ENCODE measurements at places on chromosomes 1 and 21.

DNA sequence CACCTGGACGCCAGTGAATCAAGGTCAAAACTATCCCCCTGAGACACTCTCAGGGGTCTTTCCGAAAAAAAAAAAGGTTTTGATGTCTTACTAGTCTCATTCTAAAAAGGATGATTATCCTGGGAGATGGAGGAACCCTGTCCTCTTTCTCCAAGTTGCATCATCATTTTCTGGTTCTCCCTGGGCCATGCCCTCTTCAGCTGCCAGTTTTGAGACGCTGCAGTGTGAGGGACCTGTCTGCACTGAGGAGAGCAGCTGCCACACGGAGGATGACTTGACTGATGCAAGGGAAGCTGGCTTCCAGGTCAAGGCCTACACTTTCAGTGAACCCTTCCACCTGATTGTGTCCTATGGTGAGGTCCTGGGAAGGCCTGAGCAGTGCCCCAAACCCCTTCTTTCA is 3.5 kb downstream of the FCRLA start:
- DNase-seq = no peak

DNA sequence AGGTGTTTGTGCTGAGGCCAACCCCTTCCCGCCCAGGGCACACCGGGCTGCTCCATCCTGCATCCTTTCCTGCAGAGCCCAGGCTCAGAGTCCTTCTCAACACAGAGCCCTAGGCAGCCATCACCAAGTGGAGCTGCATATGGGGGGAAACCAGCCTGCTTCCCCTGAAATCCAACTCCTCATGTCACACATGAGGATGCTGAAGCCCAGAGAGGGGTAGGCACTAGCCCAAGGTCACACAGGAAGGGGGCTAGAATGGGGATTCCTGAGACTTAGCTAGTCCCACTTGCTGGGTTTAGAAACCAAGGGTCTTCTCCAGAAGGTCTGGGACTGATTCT is 5.5 kb upstream of the TNFRSF1B start:
- DNase-seq = no peak

GRCh38 chr21:31945141-31945540 is 72.3 kb downstream of the HUNK start:
- no peak for DNase-seq

- no peak for DNase-seq
Measured at GRCh38 chr21:45846373-45847160, 135.0 kb upstream of the COL6A1 start.

GRCh38 chr1:217417363-217417762 is 213.5 kb downstream of the GPATCH2 start:
- DNase-seq = no peak

GRCh38 chr1:240173836-240174235 is 82.2 kb downstream of the FMN2 start:
- DNase-seq = no peak

- no peak for DNase-seq
Measured at GRCh38 chr1:223235091-223235490, 92.0 kb upstream of the TLR5 start.

DNA sequence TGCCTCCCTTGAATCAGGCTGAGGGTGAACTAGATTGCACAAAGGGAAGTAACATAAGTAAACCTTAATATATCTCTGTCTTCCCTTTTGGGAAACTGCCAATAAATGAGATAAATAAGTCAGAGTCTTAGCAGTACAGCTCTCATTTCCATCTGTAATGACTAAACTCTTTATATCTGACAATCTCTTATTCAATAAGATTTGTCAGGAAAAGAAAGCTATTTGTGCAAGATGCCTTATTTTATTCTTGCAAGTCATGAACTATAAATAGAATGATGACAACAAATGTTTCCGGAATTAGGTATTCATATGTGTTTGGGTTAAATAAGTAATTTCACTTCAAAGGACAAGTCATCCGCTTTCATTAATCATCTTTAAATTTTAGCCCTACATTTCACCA is 229.2 kb downstream of the PTGER3 start:
- no peak for DNase-seq

GRCh38 chr1:65049941-65050713 is 83.8 kb upstream of the JAK1 start:
- DNase-seq = no peak

- DNase-seq = no peak
Measured at GRCh38 chr1:173249349-173249748, 42.2 kb upstream of the TNFSF4 start.

- no peak for DNase-seq
Measured at GRCh38 chr1:40132383-40133311, 28.5 kb upstream of the RLF start.

DNA sequence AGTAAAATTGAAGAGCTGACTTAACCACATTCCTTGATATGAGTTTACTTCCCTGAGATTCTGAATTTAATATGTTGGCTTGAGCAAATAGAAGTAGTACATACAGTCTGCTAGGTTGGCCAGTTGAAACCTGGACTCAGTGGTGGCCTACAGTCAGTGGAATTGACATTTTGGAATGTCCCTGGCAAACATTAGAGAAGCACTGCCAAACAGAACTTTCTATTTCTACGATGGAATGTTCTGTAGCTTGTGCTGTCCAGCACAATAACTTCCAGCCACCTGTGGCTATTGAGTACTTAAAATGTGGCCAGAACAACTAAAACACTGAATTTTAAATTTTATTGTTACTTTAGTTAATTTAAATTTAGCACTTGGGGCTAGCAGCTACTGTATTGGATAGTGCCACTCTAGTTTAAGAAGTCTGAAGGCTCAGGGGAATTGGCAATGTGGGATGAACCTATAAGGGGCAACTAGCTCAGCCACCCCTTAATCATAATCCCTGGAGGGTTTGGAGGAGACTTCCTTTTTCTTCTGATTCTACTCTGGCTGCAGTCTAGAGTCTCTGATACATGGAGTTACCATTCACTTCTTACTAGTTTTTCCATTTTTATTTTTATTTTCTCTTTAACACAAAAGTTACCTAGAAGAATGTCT is 10.3 kb upstream of the TEDDM1 start:
- DNase-seq = no peak

GRCh38 chr1:109877317-109877771 is 33.3 kb upstream of the CSF1 start:
- peak; percentile 54 for DNase-seq

DNA sequence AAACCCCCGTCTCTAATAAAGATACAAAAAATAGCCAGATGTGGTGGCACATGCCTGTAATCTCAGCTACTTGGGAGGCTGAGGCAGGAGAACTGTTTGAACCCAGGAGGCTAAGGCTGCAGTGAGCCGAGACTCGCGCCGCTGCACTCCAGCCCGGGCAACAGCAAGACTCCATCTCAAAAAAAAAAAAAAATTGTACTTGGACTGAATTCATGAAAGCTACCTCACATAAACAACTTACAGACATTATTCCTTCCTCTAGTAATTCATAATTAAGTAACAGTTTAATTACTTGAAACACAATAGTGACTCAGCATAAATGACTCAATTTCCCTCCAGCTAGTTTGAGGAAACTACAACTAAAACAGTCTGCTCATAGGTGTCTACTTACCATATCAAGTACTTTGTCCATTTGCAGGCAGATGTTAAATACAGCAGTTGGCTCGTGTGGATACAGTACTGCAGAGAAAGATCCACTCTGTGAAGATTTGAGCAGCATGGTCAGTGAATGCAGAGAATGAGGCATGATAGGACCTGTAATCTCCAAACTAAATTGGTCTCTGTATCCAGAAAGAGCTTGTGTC is 9.4 kb downstream of the DONSON start:
- DNase-seq = no peak

- no peak for DNase-seq
Measured at GRCh38 chr21:42649122-42650032, 4.0 kb upstream of the PDE9A start.

GRCh38 chr1:109304226-109304920 is 2.4 kb downstream of the MYBPHL start:
- DNase-seq = no peak

GRCh38 chr1:218347723-218348627 is 2.8 kb downstream of the TGFB2 start:
- DNase-seq = no peak

GRCh38 chr21:46094401-46095082 is 3.4 kb upstream of the COL6A2 start:
- no peak for DNase-seq

GRCh38 chr1:36108314-36108713 is 16.7 kb downstream of the COL8A2 start:
- no peak for DNase-seq

DNA sequence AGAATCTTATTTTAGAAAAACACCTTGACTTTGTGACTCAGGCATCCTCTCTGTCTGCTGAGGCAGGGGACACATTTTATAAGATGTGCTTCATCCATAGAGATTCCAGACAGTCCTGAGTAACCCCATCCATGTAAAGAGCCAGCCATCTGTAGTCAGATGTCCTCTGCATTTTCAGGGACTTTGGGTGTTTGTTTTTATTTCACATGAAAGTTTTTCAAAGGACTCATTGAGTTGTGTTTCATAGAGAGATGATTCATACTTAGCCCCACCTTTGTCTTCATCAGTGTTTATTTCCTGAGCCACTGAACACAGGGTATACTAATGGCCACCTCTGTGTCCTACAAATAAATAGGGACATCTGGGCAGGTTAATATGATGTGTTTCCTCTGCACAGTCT is 280.4 kb downstream of the CACNA1E start:
- DNase-seq = no peak

DNA sequence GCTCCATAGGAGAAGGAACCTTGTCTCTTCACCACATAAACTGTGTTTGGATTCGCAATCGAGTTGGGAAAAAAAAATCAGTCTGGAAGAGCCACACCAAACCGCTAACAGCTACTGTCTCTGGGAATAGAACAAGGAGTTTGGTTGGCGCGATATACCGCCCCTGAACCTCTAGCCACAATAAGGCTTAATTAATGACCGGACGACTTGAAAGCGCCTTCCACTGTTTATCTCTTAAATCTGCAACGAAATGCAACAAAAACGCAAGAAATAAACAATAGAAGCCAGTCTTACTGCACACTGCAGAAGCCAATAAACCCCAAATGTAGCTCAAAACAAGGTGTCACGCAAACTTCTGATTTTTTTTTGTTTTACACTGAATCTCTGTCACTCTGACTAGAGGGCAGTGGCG is 10.9 kb downstream of the BTBD19 start:
- no peak for DNase-seq
